Smooth muscle cell of the brain vasculature (primary cell): ENCODE measurements at places on chromosomes 5 and 9.

DNA sequence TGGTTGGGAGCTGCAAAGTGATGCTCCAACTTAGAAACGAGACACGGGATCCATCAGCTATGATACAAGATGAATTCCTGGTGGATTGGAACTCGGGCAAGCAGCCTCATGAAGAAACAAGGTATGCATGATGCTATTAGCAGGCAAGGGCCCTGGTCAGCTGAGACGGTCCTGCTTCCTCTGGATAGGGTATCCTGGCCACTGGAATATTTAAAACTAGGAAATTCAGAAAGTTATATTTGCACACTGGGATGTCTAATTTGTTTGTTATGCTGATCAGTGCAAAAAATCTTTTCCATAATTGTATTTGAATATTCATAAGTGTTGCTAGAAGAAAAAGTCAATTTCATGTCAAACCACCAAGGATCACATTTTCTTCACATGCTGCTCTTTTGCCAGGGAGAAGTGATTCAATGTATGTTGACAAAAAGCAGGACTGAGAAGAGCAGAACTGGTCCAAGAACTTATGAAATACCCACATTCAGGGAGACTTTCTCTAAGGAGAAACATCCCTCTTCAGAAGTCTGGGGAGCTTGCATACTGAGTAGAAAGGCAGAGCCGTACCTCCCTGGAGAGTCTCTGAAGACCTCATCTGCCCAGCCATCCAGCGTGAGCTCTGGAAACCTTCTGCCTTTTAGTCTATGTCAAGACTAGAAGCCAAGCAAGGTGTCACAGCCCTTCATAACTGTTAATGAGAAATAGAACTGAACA, 6.7 kb upstream of the NXNL2 start:
- DNase-seq, result no peak

DNA sequence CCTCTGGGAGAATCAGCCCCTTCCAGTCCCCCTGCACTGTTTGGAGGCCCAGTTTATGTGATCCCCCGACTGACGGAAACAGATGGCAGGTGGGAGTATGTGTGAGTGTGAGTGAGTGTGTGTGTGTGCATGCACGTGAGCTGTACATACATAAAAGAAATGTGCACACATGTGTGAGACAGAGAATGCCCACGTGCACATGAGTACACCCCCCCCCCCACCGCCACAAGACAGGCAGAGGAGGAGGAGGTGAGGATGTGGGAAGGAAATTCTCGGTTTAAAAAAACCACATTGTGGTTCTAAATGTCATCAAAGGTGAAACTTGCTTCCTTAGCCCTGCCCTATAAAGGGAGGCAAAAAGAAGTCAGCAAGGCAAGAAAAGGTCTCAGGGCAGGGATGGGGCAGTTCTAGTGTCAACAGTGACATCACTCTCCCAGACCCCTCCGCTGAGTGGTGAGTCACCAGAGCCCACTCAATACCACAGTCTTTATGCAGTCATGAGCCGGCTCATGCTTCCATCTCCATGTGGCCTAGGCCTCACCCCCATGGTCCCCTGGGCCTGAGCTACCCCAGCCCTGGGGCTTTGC, 79.2 kb upstream of the HSPA9 start:
- no peak for DNase-seq

- no peak for DNase-seq
Measured at GRCh38 chr9:625613-626012, 215.9 kb upstream of the DMRT1 start.

GRCh38 chr9:80842389-80842788, 847.0 kb downstream of the TLE1 start:
- DNase-seq, result peak; percentile 62

GRCh38 chr5:32933692-32934091, 222.6 kb downstream of the NPR3 start:
- DNase-seq, result no peak

DNA sequence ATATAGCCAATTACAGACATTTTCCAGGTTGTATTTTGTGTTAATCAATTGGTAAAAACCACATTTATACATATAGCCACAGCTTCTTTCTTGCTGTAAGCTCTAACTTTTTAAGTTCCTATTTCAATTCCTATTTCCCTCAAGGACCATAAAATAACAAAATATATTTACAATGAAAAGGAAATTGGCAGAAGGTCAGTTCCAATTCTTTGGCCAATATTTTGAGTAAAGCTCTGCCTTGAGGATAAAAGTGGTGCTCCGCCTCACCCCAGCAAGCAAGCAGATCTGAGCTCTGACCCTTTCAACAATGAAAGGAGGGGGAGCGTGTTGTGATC, 203.4 kb upstream of the RASEF start:
- DNase-seq, result no peak

- DNase-seq, result no peak
Measured at GRCh38 chr9:111429175-111429574, 55.0 kb downstream of the ECPAS start.

DNA sequence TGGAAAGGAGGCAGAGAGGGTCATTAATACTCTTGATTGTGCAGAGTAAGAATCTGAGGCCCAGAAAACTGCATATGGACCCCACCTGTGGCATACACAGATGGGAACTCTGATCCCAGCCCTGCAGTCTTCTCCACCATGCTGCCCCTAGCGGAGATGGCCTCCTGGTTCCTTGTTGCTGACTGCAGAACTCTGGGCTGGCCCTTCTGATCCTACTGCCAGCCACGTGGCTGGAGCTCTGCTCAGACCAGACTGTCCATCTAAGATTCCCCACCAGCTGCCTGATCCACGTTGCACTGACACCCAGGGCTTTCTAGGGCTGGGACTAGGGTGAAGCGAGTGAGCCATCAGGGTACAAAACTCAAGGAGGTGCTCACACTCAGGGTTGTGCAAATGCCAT, 245.7 kb upstream of the NR4A3 start:
- DNase-seq, result no peak

GRCh38 chr5:115849258-115849798, 7.6 kb downstream of the AP3S1 start:
- DNase-seq, result no peak

DNA sequence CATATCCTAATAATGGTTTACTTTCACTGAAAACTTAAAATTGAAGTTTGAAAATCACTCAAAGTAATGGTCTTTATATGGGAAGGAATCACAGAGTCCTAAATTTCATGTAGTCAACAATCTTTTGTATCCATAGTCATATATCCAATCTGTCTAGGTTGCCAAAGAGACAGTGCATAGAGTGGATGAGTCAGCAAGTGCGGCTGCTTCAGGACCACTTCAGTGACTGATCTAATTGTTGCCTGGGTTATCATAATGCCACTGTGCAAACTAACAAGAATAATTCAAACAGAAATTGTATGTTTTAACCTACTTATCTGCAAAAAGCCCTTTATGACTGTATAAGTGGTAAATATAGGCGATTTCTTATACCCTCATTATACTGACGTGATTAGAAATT, 211.3 kb upstream of the PRR16 start:
- no peak for DNase-seq

DNA sequence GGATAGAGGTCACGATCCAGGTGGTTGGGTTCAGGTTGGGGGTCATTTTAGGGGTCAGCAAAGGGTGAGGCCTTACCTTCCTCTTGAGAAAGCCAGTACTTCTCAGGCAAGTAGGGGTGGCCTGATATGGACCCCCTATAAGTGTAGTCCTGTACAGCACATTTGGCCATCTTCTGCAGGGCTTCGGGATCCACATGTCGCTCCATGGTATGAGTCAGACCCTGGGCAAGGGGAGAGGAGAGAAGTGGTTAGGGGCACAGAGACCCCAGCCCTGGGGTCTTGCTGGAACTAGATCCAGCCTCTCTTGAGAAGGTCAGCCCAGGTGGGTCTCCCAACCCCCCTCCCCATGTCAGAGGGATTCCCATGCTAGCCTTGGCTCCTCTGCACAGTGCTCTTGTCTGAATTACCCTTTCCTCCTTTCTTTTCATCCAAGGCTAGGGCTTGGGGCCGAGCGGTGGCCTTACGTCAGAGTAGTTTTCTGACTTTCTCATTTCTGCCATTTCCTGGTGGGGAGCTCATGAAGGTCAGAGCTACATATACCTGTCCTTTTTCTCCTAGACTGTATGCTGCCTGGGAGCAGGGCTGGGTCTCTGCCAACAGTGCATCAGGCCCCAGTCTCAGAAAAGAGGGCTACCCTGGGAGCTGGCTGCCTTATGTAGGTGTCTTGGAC, 9.0 kb upstream of the MYORG start:
- no peak for DNase-seq

GRCh38 chr5:127076315-127077129, 3.2 kb upstream of the C5orf63 start:
- peak; percentile 88 for DNase-seq

DNA sequence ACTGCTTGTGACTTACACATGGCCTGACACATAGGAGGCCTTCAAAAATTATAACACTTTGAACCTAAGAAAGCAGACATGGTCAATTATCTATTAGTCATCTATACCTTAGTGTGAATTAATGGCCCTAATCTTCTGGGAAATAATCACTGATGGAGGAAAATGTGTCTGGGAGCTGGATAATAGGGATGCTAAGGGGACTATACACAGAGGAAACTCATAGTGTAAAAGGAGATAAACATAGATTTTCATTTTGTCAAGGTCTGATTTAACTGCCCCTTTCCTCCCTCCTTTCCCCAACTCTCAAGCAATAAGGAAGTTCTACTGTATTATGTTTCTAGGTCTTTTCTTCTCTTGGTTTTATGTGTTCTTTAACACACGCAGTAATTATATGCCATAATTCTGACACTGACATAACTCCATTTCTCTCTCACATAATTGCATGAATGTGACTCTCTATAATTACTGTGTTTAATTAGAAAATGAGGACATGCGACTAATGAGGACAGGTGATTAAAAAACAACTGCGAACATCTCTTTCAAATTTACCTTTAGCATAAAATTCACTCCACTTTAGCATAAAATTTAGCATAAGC, 18.7 kb upstream of the PRELID2 start:
- no peak for DNase-seq

DNA sequence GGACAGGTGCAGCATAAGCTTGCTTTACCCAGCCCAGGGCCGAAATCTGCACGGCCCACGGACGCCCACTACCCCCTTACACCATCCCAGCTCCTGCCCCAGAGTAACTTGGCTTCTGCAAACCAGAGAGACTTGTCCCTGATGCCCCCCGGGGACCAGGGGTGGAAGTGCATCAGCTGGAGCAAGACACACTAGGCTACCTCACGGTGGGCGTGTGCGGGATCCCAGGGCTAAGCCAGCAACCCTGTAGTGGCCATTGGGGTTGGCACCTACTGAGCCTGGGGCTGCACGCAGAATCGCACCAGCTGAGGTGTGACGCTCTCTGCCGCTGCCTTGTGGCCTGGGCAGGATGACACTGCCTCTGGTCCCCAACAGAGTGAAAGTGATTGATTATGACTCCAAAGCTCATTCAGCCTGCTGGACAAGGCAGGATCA, 6.1 kb upstream of the ZNF79 start:
- no peak for DNase-seq

GRCh38 chr5:8829323-8830029, 716.4 kb downstream of the SEMA5A start:
- peak; percentile 82 for DNase-seq
